ENCODE measurements at places on chromosomes 11 and 22.

- DNase-seq: no peak
- H3K36me3 ChIP-seq: no peaks in the 10 kb centered on the region
- H3K27ac ChIP-seq: no peak overlapping the region
- no peaks in the 10 kb centered on the region for H3K27me3 ChIP-seq
- no peaks in the 10 kb centered on the region for H3K4me1 ChIP-seq
- H3K4me3 ChIP-seq: no peak overlapping the region
Observed at GRCh38 chr22:35051791-35052190, 14.2 kb upstream of the ISX start.

GRCh38 chr11:8194956-8195355 lies 26.1 kb upstream of the RIC3 start:
- no peaks in the 10 kb centered on the region for H3K36me3 ChIP-seq
- H3K4me1 ChIP-seq: no peaks in the 10 kb centered on the region
- H3K27ac ChIP-seq: no peak overlapping the region

GRCh38 chr11:44382656-44383240 lies 72.8 kb upstream of the ALX4 start:
- DNase-seq: no peak
- no peaks in the 10 kb centered on the region for H3K36me3 ChIP-seq
- no peaks in the 10 kb centered on the region for H3K4me1 ChIP-seq
- H3K27me3 ChIP-seq: no peaks in the 10 kb centered on the region
- H3K27ac ChIP-seq: no peak overlapping the region

- no peaks in the 10 kb centered on the region for H3K27me3 ChIP-seq
- H3K4me1 ChIP-seq: no peaks in the 10 kb centered on the region
- no peak overlapping the region for H3K27ac ChIP-seq
- DNase-seq: no peak
- no peaks in the 10 kb centered on the region for H3K36me3 ChIP-seq
- H3K4me3 ChIP-seq: no peak overlapping the region
Observed at GRCh38 chr22:24831687-24832086, 25.7 kb downstream of the SGSM1 start.

DNA sequence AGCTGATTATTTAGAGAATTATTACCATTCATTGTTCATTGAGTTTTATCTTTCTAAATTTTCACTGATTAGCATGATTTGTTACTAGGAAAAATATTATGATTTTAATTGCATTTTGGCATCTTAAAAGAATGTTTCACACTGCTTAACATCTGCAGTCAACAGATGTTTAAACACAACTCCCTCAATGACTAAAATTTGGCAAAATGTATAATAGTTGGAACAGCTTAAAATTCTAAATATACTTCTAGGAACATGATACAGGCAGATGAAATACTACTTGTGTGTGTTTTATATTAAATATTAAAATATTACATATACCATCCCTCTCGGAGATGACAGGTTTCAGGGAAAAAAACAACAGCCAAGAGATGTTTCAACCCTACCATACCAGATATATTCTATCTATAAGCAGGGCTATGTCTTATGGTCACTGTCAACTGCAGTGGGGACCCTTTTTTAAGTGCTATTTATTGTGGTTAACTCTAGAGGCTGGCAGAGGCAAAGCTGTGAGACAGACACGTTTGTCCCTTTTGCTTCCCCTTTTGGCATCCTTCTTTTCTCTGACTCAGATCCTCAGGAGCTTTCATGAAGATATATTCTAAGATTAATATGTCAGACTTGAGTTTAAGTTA lies 81.9 kb downstream of the BDNF start:
- no peaks in the 10 kb centered on the region for H3K27me3 ChIP-seq
- H3K4me1 ChIP-seq: no peaks in the 10 kb centered on the region
- no peak for DNase-seq
- H3K4me3 ChIP-seq: no peak overlapping the region
- no peaks in the 10 kb centered on the region for H3K36me3 ChIP-seq

DNA sequence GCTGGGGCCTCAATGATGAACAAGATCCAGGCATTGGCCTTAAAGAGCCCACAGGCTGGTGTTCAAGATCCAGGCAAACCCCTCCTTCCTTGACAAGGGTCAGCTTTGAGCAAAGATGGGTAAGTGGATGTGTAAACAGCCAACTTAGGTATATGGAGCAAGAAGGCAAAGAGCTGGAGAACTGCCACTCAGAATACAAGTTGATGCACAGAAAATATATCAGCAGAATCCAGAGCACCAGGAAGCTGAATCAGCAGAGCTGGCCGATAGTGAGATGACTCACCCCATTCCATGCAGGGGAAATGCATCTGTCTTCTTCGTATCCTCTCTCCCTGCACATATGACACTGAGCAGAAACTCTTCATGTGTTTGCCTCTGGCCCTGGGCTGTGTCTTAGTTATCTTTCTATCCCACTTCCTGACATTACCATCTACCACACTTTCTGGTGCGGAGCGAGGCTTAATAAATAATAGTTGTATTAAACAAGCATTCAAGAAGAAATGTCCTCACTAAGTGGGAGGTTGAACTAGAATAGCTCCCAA lies 57.8 kb downstream of the ENDOD1 start:
- no peaks in the 10 kb centered on the region for H3K27me3 ChIP-seq
- H3K4me3 ChIP-seq: no peak overlapping the region
- peaks cover 3% of the 10 kb centered on the region for H3K4me1 ChIP-seq
- DNase-seq: no peak
- no peak overlapping the region for H3K27ac ChIP-seq
- no peaks in the 10 kb centered on the region for H3K36me3 ChIP-seq

DNA sequence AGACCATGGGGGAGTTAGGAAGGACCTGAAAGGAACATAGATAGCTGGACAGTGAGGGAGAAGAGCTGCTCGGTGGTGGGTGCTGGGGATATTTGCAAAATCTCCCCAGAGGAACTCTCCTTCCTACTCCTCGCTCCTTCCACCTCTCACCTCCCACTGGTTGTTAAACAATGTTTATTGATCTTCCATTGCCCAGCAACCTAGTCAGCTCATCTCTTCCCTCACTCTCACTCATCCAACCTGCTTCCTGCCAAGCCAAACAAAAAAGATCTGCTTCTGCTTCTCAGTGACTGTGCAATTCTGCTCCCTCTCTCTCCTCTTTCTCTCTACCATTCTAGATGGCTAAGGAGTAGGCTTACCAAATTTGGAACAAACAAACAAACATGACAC lies 115.0 kb downstream of the SLC1A2 start:
- peaks cover 31% of the 10 kb centered on the region for H3K4me1 ChIP-seq
- no peak overlapping the region for H3K4me3 ChIP-seq
- H3K27ac ChIP-seq: no peak overlapping the region

DNA sequence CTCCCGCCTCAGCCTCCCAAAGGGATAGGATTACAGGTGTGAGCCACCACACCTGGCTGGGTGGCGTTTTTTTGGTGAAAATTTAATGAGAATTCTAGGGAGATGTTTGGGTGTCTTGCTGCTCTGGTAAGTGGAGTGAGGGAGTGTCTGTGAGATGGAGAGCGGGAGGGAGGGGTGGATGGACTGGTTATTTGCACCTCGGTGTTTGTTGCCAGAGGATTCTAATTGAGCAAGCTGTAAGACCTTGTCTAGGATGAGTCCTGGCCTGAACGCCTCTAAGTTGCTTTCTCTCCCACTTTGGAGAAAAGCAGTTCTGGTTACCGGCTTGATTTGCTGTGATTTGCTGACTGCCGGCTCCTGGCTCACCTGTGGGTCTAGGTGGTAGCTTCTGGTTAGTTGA lies 22.0 kb upstream of the GRAMD4 start:
- peak overlapping the region; percentile 23 for H3K27ac ChIP-seq
- H3K36me3 ChIP-seq: no peaks in the 10 kb centered on the region
- no peaks in the 10 kb centered on the region for H3K27me3 ChIP-seq
- H3K4me3 ChIP-seq: no peak overlapping the region
- no peak for DNase-seq

- DNase-seq: peak; percentile 40
- H3K4me3 ChIP-seq: no peak overlapping the region
- peaks cover 4% of the 10 kb centered on the region for H3K4me1 ChIP-seq
- no peak overlapping the region for H3K27ac ChIP-seq
- H3K27me3 ChIP-seq: no peaks in the 10 kb centered on the region
Observed at GRCh38 chr11:133162227-133162626, 370.1 kb downstream of the OPCML start.

DNA sequence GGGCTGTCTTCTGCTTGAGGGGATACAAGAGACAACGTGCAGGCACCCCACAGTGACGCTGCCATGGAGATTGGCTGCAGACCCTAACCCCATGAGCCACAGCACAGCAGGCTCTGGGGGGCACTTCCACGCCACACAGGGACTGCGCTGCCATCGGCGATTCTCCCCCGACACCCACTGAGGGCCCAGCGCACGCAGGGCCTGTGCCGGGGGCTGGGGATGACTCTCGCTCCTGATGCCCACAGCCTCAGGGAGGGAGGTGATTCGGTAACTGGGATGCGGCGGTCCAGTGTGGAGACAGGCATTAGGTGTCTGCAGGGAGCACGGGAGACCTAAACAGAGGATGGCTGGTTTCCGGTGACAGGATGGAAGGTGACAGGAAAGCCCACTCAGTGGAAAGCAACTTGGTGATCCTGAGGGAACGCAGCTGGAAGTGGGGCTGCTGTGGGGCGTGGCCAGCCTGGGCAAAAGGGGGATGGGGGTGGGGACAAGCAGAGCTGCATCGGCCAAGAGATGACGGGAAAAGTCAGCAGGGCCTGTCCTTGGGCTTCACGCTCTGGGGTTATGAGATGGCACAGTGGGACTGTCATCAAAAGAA lies 37.7 kb downstream of the EFCAB6 start:
- H3K27ac ChIP-seq: no peak overlapping the region
- H3K27me3 ChIP-seq: no peaks in the 10 kb centered on the region
- no peaks in the 10 kb centered on the region for H3K36me3 ChIP-seq
- H3K4me1 ChIP-seq: no peaks in the 10 kb centered on the region

DNA sequence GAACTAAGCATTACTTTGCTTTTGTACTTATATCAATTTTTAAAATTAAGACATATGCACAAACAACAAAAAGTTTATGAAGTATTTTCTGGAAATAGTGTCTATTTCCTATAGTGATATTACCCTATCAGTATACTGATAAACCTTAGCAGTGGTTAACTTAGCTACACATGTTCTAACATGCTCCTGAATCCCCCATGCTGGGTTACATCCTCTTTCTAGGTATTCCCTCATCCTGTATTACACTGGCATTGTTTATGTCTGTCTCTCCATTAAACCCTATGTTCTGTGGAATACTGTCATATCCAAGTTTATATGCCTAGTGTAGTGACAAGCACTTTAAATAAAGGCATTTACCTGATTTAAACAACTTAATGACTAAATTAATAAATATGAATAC lies 1.8 kb upstream of the FAR1 start:
- no peaks in the 10 kb centered on the region for H3K36me3 ChIP-seq
- H3K4me3 ChIP-seq: no peak overlapping the region
- no peak for DNase-seq

- no peak for DNase-seq
- no peak overlapping the region for H3K4me3 ChIP-seq
- no peak overlapping the region for H3K27ac ChIP-seq
- no peaks in the 10 kb centered on the region for H3K36me3 ChIP-seq
- H3K27me3 ChIP-seq: no peaks in the 10 kb centered on the region
Observed at GRCh38 chr22:21098099-21098671, 52.4 kb downstream of the LRRC74B start.

GRCh38 chr11:2929950-2930703 lies 907 bp upstream of the PHLDA2 start:
- no peaks in the 10 kb centered on the region for H3K36me3 ChIP-seq
- peak overlapping the region; percentile 70 for H3K27ac ChIP-seq
- peak; percentile 78 for DNase-seq
- H3K4me1 ChIP-seq: no peaks in the 10 kb centered on the region

- no peaks in the 10 kb centered on the region for H3K36me3 ChIP-seq
- no peak overlapping the region for H3K4me3 ChIP-seq
- H3K27ac ChIP-seq: no peak overlapping the region
- no peaks in the 10 kb centered on the region for H3K27me3 ChIP-seq
- H3K4me1 ChIP-seq: no peaks in the 10 kb centered on the region
Observed at GRCh38 chr22:28231441-28231840, 312.4 kb upstream of the PITPNB start.

GRCh38 chr11:128453444-128454336 lies 133.7 kb downstream of the ETS1 start:
- H3K27me3 ChIP-seq: no peaks in the 10 kb centered on the region
- H3K4me1 ChIP-seq: peaks cover 3% of the 10 kb centered on the region
- peak overlapping the region; percentile 77 for H3K27ac ChIP-seq
- no peak overlapping the region for H3K4me3 ChIP-seq

DNA sequence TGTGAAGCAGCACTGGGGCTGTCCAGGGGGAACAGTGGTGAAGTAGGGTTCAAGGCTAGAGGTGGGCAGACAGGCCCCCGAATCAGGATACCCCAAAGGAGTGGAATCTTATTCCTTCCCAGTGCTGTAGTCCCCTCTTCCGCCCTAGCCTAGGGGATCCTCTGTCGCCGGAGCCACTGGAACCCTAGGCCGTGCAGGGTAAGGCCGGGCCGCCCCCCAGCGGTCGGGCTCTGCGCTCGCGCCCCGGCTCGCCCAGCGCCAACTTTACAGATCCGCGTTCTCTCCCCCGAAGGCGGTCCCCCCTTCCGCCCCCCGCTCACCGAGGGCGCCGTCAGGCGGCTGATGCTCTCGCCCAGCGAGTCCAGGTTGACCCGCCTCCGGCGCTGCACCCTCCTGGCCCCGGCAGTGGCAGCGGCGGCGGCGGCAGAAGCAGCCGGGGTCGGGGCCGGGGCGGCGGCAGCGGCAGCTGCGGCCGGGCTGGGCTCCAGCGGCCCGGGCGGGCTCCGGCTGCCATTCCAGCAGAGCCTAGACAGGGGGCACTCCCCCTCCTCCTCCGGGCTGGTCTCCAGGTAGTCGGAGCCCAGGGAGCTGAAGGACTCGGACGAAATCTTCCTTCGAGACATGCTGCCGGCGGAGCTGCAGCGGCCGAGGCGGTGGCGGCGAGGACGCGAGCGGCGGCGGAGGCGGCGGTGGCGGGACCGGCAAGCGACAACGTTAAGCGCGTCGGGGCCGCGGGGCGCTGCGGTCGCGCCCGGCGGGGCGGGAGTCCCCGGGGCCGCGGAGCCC lies 650 bp downstream of the GUCY1A2 start:
- H3K4me1 ChIP-seq: peaks cover 3% of the 10 kb centered on the region
- peak; percentile 55 for DNase-seq
- H3K27me3 ChIP-seq: peaks cover 6% of the 10 kb centered on the region
- H3K4me3 ChIP-seq: peak overlapping the region; percentile 14

- DNase-seq: no peak
- H3K4me3 ChIP-seq: no peak overlapping the region
- peaks cover 8% of the 10 kb centered on the region for H3K4me1 ChIP-seq
- H3K27me3 ChIP-seq: no peaks in the 10 kb centered on the region
- H3K27ac ChIP-seq: no peak overlapping the region
- H3K36me3 ChIP-seq: no peaks in the 10 kb centered on the region
Observed at GRCh38 chr11:65609229-65609628, 4.8 kb downstream of the MAP3K11 start.

- no peaks in the 10 kb centered on the region for H3K4me1 ChIP-seq
- H3K4me3 ChIP-seq: no peak overlapping the region
- no peak for DNase-seq
- H3K27ac ChIP-seq: no peak overlapping the region
- no peaks in the 10 kb centered on the region for H3K27me3 ChIP-seq
Observed at GRCh38 chr11:86018249-86018648, 50.6 kb downstream of the PICALM start.
